NCI-H2081 treated with DMSO at 0.1 percent for 48 hours (cell line): ENCODE measurements at places on chromosomes 2 and 18.
A peak's percentile ranks its signal among the peaks of the same experiment; 100 is the strongest.

- no peak for DNase-seq
Observed at GRCh38 chr2:169069341-169069740, at the start of gene DHRS9. DHRS9 (plus strand) TSS chr2:169069563; CDS start chr2:169081582, 12,019 bp downstream.

DNA sequence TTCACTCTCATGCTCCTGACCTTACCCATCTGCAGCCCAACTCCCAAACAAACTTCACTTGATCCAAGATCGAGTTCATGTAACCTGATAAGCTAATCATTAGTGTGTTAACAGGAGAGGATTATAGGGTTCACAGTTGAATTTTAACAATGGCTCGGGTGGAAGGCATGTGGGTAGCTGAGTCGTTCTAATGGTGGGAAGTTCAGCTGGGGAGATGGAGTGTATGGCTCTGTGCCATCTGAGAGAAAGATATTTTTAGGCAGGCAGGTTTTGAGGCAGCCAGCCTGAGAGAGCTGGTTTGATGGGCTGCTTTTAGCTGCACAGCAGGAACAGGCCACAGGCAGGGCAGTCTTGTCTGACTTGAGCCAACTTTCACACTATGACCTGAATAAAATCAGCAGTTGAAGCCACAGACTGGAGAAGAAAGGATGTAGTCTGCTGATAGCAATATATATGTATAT, 17.7 kb upstream of the NFE2L2 start:
- no peak for DNase-seq

DNA sequence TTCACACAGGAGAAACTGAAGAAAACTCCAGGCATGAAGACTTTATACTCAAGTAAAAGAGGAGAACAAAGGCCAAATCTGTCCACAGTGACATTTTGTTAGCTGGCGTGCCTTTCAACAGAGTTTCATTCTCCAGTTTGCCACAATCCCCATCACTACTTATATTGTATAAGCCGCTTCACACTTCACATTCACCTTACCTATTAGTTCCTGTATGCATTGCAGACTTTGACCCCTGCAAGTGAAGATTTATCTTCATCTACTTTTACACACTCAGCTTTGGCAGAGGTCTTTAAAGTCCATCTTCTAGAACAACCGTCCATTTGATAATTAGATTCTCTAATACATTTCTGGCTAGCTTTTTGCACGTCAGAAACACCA, 56.8 kb upstream of the TANK start:
- no peak for DNase-seq

DNA sequence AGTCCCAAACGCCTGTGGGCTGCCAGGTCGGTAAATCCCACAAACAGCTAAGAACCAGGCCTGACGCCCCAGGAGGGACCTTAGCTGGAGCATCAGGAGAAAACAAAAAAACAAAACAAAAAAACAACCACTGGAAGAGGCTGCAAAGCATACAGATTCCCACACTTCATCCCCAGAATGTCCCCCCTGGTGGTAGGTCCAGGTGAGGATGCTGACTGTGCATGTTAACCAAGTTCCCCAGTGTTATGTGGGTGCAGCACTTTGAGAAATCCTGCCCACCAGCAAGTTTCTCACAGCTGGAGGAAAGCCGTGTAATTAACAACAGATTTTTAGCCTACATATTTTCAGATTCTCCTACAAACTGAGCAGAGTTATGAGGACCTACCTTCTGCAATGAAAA, 15.1 kb downstream of the ST3GAL5 start:
- DNase-seq: no peak

- DNase-seq: no peak
Observed at GRCh38 chr2:45412754-45413379, 198.2 kb downstream of the SRBD1 start.

DNA sequence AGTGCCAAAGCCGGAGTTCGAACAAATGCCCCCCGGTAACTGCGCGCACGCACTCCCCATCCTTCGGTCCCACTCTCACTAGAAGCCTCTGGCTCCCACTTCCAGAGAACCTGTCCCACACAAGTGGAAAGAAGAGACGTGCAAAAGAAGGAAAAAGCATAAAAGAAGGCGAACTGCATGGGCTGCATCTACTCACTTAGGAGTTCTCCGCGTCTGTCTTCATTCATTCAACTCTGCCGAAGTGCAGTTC, 312 bp downstream of the NR4A2 start:
- no peak for DNase-seq

DNA sequence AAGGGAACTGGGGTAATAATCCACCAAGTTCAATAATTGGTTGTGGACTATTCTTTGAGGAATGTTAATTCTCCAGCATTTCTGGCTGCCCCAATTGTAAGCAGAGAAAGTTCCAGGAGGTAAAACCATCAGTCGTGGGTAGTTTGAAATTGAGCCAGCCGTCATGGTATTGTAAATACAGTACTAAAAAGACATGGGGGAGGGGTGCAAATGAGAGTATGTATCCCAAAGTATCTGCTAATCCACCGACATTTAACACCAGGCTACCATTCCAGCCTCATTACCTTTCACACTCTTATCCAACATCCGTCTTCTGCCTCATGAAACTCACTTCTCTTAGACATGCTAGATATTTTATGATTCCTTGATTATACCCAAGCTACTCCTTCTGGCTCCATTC, 507.9 kb downstream of the ERBB4 start:
- no peak for DNase-seq

GRCh38 chr18:61464551-61465142, 131.4 kb downstream of the CDH20 start:
- no peak for DNase-seq

- no peak for DNase-seq
Observed at GRCh38 chr2:159475793-159476192, 140.6 kb downstream of the BAZ2B start.

GRCh38 chr18:70520867-70521266, 232.0 kb downstream of the SOCS6 start:
- DNase-seq: no peak

GRCh38 chr2:96934831-96935540, 51.4 kb downstream of the FAM178B start:
- no peak for DNase-seq

DNA sequence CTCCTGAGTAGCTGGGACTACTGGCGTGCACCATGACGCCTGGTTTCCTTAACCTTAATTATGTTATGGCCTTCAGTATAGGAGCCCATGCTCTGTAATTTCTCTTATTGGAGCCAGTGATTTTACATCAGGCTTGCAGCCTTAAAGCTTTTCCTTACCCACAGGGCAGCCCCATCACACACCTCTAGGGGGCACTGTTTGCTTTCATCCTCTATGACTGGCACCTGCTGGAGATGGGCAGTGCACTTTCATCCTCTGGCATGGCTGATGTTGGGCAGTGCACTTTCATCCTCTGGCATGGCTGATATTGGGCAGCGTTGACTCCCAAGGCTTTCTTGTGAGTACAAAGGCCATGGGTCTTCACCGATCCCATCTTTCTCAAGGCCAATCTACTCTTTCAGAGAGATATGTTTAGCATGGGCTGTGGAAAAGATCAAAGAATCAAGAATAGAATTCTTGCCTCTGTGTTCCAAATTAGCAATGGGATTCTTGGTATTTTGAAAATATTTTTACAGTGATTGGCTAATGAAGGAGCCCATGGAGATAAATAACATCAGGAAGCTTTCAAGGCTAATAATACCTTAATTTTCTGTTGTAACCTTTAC, 80.7 kb upstream of the MEX3C start:
- no peak for DNase-seq

DNA sequence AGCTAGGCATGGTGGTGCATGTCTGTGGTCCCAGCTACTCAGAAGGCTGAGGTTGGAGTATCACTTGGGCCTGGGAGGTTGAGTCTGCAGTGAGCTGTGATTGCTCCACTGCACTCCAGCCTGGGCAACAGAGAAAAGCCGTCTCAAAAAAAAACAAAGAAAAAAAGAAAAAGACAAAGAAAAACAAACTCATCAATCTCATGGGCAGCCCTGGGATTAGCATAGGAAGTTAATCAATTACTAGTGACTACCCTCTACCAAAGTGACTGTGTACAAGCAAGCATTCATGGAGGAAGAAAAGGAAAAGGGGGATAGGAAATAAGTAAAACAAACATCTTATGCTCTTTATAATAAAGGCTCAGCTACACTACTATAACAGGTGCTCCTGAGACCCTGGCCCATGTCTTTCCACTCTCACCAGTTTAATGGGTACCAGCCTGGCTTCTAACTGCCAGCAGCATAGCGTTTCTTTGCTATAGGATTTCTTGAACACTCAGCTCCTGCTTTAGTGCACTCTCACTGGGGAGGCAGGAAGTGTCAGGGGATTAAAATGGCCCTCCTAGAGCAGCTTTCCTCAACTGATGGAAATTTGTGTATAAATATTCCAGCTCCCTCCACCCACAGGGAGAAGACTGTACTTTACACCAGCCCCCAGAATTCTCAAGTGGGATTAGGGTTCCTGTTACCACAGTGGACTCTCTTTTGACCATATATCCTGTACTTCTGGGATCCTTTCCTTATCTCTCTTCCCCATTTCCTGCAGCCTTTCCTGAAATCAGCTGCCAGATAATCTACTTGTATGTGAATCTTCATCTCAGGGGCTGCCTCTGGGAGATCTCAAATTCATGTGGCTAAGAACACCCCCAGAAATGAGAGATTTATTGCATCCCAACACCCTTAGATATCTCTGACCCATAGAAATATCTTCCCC, 91.3 kb upstream of the GLS start:
- no peak for DNase-seq

DNA sequence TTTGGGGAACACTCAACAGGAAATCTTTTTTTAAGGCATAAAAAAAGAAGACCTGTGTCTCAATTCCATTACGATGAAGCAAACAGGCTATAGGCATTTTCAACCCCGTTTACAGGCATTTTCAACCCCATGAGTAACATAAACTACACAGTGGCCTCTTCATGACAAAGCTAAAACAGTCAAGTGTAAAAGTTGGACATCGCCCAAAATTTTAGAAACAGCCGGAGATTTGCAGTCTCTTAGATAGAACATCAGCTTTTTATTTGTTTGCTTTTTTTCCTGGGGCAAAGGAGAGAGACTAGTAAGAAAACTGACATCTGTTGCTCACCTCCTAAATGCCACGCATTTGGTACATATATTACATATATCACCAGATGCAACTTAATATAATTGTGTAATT, 173.7 kb downstream of the CMPK2 start:
- no peak for DNase-seq

- no peak for DNase-seq
Observed at GRCh38 chr18:79056827-79057367, 12.3 kb upstream of the ATP9B start.

GRCh38 chr2:179946810-179947615, 60.1 kb downstream of the CWC22 start:
- no peak for DNase-seq

GRCh38 chr2:71850306-71850801, 297.3 kb downstream of the CYP26B1 start:
- DNase-seq: no peak

- DNase-seq: no peak
Observed at GRCh38 chr2:240559286-240559685, 871 bp upstream of the DUSP28 start.

DNA sequence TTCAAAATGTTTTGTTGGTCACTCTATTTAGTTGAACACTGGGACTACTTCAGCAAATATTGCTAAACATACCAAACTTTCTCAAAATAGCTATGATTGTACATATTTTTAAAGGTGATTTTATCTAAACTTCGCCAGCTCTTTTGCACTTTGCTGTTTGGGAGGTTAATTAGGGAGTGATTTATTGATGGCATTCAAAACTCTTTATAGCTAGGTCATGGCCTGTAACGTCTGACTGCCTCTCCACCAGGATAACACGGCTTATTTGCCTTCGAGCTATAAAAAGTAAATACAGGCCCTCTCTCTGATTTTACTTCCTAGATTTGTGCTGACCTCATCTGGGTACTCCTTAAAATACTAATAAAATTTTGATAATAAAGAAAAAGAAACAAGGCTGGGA, 931.9 kb downstream of the DCDC2C start:
- DNase-seq: peak; percentile 34

DNA sequence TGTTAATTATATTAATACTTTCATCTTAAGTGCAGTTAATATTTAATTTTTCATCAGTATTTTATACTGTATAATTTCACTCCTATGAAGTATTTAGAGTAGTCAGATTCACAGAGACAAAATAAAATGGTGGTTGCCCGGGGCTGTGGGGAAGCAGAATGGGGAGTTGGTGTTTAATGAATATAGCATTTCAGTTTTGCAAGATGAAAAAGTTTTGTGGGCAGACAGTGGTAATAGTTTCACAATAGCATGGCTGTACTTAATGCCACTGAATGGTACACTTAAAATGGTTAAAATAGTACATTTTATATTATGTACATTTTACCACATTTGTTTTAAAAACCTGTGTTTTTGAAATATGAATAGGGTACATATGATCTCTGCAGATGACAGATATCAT, 31.2 kb downstream of the CFAP221 start:
- DNase-seq: no peak

- DNase-seq: no peak
Observed at GRCh38 chr2:164773091-164773490, 68.5 kb downstream of the COBLL1 start.

DNA sequence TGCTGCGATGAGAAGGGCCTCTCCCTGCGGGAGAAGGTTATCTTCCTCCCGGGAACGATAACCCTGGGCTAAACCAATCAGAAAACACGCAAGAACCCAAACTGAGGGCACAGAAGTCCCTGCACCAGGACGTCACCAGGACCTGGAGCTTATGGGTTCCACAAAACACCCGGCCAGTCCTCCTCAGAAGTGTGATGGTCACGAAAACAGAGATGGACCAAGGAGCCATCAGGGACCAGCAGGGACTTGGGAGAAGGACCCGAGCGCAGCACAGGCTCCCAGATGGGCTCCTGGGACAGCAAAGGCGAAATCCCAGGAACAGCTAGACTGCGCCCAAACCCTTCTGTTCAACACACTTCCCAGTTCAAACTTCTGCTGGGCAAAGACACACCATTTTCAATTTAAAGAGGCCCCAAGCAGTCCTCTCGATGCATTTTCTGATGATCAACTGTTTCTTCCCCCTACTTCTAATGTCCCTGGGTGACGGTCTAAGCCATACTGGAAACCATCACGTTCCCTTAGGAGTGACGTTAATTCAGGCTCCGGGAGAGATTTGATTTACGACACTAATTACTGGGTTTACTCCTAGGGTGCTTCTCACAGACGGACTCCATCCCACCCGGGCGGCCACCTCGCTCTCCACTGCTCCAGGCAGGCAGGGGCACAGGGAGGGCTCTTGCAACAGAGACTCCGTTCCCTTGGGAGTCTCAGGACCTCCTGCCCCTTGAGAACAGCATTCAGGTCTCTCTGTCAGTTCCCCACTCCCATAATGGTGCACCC, 29.2 kb downstream of the ZNF516 start:
- no peak for DNase-seq

DNA sequence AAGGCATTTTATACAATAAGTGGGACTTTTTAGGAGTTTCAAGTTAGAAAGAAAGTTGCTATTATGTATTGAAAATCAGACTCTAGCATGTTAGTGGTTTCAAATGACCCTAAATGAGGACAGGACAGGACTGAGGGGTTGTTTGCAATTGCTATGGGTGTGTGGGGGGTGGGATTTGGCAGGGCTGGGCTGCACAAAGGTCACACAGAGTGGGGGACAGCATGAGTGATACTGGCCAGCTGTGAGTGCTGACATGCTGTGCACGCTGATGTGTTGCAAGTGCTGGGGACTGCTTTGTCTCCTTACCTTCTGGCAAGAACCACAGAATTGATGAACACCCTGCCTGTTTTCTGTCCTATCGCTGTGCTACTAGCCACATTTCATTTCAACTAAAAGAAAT, 29.8 kb downstream of the RNMT start:
- no peak for DNase-seq
